ENCODE measurements at places on chromosomes 16 and 17.

- no peak for DNase-seq
These were observed 91.8 kb downstream of the NCOR1 start for GRCh38 chr17:16123531-16123930.

GRCh38 chr16:55849536-55849935 is 16.6 kb upstream of the CES1 start:
- DNase-seq, result no peak

GRCh38 chr17:17590883-17591354 is 589 bp downstream of the PEMT start:
- no peak for DNase-seq

DNA sequence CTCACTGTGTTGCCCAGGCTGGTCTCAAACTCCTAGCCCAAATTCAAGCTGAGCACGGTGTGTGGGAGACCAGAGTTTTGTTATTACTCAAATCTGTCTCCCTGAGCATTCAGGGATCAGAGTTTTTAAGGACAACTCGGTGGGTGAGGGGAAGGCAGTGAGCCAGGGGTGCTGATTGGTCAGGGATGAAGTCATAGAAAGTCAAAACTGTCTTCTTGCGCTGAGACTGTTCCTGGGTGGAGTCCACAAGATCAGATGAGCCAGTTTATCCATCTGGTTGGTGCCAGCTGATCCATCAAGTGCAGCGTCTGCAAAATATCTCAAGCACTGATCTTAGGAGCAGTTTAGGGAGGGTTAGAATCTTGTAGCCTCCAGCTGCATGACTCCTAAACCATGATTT is 346.3 kb downstream of the TMEM114 start:
- no peak for DNase-seq

DNA sequence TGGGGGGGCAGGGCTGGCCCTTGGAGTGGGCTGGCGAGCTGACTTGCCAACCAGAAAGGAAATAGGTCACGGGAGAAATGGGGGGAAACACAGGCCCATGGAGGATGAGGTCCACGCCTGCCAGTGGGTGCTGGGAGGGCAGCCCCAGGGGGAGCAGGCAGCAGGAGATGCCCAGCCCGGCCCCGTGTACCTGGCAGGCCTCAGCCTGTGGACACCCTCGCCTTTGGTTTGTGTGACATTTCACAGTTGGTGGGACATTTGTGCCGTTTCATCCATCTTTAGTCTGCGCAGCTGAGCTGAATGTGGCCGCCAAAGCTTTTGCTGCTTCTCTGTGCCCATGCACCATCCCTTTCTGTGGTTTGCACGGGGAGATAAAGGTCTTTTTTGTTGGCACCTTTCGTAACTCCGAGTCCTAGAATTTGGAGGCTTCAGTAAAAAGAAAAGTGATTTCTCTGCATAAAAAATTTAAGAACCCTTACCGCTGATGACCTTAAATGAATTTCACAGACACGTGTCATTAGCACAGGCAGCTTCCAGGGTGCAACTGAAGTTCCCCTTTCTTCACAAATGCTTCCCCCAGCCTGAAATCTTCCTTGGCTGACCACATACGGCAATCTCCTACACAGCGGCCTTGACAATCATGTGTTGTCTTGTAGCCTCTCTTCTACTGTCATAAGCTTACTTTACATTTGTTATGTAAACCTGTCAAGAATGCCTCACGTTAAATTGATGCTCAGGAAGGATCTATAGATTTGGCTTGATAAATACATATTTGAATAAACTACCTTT is 193.6 kb downstream of the RPTOR start:
- DNase-seq, result no peak

DNA sequence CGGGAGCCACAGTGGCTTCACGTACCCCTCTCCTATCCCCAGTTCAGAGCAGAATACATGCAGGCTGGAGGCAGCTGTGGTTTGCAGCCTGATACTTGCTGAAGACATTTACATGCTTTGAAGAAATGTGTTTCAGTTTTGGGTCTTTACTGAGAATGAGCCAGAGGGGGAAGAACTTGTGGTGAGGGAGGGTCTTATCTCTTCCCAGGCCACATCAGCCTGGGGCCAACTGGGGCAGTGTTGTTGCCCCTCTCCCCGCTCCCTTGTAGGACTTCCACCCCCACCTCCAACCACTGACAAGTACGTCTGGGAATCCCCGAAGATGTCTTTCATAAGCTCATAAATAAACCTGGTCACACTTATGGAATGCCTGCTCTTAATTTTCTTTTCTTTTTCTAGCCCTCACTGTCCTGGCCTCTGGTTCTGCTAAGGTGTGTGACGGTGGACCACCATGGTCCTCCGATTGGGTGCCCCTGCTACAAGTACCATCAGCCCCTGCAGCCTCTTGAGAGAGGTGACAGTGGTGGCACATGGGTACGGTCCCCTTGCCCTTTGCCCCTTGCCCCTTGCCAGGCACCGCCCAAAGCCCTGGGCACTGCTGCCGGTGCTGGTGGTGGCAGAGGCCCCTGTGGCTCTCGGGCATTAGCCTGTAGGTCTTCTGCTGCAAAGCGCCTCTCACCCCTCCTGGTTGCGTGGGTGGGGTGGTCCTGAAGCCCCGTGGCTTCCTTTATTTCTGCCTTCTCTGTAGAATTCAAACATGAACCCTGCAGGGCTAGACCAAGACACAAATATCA is 144.8 kb upstream of the RPH3AL start:
- no peak for DNase-seq

GRCh38 chr17:56914581-56915273 is 878 bp upstream of the TRIM25 start:
- no peak for DNase-seq

- peak; percentile 98 for DNase-seq
These were observed 447 bp upstream of the SEC14L1 start for GRCh38 chr17:77140166-77140877.

DNA sequence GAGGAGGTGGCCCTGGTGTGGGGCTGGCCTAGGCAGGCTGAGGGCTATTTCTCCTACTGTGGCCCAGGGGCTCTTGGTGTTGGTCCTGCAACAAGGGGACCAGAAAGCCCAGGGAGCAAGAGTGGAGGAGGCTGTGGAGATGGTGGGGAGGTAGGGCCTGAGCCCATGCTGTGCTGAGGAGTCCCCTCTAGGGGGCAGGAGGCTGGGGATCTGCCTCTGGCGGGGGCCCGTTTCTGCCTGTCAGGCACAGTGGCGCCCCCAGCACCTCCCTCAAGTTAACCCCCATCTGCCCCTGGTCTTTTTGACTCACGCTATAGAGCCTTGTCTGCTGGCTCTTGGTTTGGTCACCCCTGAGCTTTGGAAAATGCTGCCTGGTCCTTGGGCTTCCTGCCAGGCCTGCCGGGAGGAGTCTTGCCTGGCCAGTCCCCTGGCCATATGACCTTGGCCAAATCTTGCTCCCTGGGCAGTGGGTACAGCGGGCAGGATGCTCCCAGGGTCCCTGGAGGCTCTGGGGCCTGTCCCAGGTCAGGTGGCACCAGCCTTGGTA is 5.9 kb downstream of the BAIAP2 start:
- no peak for DNase-seq

- DNase-seq, result no peak
These were observed 79.2 kb downstream of the CDH11 start for GRCh38 chr16:65042438-65043365.

- no peak for DNase-seq
These were observed 4.5 kb downstream of the ADAMTS18 start for GRCh38 chr16:77430360-77430759.

- DNase-seq, result no peak
These were observed 2.2 kb upstream of the FOXK2 start for GRCh38 chr17:82517230-82517865.

DNA sequence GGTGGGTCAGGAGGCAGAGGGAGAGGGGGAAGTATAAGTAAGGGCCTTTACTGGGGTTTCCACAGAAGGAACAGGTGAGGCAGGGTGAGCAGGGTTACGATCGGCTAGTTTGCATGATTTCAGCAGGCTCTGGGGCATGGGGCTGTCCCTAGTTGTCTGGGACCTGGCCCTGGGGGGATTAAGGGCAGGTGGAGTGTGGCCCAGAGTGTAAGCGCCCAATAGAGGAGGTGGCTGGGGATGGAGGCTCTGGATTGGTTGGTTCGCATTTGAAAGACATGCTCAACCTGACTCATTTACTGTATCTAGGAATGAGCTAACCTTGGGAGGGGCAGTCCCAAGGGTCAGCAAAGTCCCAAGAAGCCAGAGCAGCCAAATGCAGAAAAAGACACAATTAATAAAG is 230.3 kb downstream of the MAP2K4 start:
- no peak for DNase-seq

DNA sequence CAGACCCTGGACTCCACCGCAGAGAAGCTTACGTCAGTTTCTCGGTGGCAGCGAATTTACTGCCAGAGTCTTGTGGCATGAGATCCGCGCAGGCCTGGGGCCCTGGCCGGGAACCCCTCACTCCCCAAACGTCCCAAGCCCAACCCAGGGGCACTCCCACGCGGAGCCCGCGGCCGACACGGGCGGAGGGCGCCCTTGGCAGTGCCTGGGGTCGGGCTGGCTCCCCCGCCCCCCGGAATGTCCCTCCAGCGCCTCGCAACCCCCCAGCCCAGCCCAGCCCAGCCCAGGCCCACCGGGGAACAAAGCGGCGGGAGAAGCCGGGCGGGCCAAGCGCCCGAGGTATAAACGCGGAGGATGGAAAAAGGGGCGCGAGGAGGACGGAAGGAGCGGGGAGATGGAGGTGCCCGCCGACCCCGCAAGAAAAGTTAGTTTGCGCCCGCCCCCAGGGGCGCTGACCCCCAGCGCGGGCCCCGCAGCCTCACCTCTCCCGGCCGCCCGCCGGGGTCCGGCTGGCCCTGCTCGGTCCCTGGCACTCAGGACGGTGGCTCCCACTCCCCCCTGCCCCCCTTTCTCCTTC is 330 bp downstream of the CASKIN2 start:
- DNase-seq, result no peak

- DNase-seq, result no peak
These were observed 126.2 kb upstream of the WSCD1 start for GRCh38 chr17:5943982-5944381.

DNA sequence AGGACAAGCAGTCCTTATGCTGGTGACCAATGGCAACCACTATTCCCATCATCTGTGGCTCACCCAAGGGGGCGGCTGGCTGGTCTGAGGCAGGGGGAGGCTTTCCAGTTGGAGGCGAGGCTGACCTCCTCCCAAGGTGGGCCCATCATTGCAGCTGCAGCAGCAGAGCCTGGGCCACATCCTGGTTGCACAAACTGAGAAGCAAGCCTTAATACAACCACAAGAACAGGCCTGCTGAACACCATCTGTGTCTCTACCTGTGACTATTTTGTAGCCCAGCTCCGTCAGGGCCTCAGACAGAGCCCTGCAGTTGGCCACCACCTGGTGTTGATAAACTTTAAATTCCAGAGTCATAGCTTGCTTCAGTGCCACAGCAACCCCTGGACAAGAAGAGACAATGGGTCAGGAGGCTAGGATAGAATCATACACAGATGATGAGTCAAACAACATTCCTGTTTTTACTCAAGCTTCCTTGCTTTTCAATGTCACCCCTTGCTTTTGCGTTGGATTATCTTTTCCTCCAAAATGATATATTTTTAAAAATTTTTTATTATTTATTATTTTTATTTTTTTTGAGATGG is 17.9 kb downstream of the SMCR8 start:
- DNase-seq, result no peak

GRCh38 chr16:10971560-10971961 is 27.2 kb downstream of the CLEC16A start:
- DNase-seq, result peak; percentile 18

- DNase-seq, result no peak
These were observed 386.0 kb downstream of the SLC39A11 start for GRCh38 chr17:72706396-72706981.

GRCh38 chr17:68706356-68706920 is 105.3 kb upstream of the FAM20A start:
- DNase-seq, result no peak

DNA sequence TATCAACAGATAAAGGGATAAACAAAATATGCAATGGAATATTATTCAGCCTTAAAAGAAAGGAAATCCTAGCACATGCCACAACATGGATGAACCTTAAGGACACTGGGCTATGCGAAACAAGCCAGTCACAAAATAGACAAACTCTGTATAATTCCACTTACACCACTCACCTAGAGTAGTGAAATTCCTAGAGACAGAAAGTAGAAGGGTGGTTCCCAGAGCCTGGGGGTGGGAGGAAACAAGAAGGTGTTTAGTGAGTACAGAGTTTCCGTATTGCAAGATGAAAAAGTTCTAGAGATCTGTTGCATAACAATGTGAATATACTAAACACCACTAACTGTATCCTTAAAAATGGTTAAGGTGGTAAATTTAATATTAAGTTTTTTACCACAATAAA is 10.0 kb downstream of the SPOP start:
- DNase-seq, result no peak

- no peak for DNase-seq
These were observed 85.1 kb upstream of the TBX2 start for GRCh38 chr17:61314368-61315078.

GRCh38 chr16:81586417-81586816 is 141.8 kb downstream of the CMIP start:
- DNase-seq, result no peak

- peak; percentile 46 for DNase-seq
These were observed at the start of gene TMEM220 for GRCh38 chr17:10729334-10730193. TSS of gene TMEM220 (minus strand) at chr17:10730023. CDS start at chr17:10729851, 172 bp downstream.

DNA sequence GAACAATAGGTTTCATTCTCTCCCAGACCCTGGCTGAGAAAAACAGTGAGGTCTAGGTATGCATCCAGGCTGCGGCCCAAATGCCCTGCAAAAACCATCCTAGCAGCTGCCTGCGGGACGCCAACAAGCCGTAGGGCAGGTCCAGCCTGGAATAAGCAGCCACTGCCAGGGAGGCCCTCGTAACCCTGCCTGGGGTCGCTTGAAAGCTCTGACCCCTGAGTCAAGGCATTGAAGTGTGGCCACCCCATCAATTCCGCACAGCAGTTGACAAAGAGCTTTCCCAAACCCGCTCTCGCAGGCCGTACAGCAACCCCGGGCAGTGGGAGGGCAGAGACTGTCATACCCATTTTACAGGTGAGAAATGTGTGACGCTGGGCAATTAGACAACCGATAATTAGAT is 11.1 kb downstream of the TRPV1 start:
- no peak for DNase-seq

DNA sequence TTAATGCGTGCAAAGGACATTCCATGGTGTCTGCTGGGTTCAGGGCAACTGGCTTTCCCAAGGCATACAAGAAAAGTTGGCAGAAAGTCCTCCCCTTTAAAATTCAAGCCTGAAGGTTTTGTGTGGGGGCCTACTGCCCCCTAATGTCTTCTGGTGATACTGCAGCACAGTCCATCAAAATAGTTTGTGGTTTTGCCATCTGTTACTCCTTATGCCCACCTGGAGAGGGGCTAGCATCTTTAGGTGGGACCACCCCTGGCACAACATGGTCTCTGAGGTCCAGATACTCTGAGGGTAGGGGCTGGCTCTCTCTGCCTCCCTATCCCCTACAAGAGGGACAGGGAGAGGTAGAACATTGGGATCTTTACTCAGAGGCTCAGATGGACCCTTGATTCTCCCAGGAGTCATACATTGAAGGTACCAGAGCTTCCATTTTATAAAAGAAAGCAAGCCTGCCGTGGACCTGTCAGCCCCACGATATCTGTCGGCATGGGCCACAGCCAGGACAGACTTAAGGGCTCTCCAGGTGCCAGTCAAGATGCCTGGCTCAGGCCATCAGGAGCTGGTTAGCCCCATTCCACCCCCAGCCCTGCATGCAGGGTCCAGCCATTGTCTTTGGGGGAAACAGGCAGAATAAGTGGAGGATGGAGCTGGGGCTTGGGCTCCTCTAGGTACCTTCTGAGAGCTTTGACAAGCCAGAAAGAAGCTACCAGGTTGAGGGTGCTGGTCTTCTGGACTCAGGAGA is 6.3 kb downstream of the ESRP2 start:
- DNase-seq, result no peak
